Hepatocyte (in vitro differentiated cells): ENCODE measurements at places on chromosomes 4 and X.

DNA sequence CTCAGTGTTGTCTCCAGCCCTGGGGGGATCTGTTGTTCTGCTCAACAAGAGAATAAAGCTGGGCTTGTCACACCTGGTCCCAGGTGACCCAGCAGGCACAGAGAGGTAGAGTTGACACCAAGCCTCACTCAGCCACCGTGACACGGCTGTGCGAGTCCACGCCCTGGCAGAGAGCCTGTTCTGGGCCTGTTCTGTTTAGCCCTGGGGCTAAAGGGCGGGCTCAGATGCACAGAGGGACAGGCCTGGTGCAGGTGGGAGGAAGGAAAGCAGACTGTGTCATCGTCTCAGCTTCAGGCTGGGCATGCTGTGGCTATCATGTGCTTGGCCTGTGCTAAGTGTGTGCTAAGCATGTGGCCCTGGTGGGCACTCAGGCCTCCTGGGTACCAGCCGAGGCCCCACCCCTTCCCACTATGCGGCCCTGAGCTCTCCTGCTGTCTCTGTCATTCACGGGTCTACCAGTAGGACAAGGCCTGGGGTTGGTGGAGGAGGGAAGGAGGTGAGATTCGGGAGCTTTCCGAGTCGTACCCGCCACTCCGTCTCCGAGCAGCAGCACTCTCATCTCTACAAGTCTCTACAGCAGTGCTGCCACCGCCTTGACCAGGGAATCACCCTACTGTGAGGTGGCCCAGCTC, 10.8 kb downstream of the WFS1 start:
- no peak for DNase-seq

DNA sequence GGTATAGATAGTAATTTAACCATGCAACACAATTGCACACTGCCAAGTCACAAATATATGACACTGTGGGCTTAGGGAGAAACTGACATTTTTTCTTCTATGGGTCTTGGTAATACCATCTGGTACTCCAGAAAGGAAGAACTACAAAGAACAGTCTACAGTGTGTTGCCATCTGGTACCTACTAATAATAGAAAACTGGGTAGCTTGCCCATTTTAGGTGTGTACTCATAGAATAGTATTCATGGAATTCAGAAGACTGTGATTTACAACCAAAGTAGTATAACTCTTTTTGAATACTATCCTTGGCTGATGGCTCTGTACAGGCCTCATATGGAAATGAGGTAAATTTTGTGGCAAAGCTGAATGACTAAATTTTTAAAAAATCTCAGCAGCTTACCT, 132.6 kb upstream of the RPS6KA6 start:
- DNase-seq: no peak

GRCh38 chr4:139825523-139826014, 159.9 kb downstream of the MGST2 start:
- DNase-seq: no peak

DNA sequence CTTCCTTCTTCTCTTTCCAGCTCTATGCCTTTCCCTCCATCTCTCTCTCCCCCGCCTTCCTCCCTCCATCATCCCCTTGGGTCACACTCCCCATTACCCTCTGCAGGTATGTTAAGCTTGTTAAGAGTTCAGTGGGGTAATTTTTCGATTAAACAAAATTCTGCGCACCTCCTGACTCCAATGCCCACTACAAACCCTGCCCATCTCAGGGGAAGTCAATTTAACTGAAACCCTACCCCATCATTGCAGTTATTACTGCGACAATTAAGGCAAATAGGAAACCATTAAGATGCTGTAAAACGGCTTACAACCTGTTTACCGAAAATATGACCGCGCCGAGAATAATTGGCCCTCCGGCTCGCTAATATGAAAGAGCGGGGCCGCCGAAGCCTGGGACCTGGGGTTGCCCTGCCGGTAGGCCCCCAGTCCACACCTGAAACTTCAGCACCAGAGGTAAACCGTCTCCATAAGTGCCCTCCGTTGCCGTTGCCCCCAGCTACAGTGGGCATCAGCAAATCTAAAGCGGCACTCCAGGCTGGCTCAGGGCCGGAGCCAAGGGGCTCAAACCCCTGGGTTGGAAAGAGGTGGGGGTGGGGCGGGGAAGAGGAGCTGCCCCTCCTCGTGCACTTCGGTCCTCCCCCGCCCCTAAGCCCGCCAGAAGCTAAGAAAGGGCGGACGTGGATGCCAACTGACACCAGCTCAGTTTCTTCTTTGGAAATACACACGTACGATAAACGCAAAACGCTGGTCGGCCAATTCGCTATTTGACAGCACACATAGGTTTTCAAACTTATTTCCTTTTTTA, 4.8 kb downstream of the ARX start:
- no peak for DNase-seq

- no peak for DNase-seq
Observed at GRCh38 chr4:88244816-88245579, 39.4 kb downstream of the PPM1K start.

GRCh38 chr4:113761620-113762185, at the start of gene CAMK2D:
CAMK2D (minus strand) TSS chr4:113761738; CDS start chr4:113761068, 670 bp downstream.
- peak; percentile 95 for DNase-seq

DNA sequence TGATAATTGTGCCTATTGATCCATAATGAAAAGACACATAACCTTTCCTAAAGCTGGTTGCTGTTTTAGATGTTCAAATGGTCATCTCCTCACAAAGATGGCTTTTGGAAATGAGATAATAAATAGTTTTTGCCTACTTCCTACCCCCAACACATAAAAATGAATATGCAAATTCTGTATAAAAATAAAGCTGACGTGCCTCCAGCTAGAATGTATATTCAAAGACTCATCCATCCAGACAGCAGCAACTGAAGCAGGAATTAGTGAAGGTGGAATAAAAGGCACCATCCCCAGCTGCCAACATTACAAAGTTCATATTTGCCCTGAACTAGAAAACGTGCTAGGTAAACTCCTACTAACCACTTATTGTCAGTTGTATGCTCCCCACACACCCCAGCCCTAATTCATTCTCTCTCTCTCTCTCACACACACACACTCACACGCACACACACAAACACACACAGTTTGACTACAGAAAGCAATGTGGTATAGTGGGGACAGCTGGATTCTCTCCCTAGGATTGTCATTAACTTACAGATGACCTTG, 53.6 kb downstream of the PCDH19 start:
- DNase-seq: no peak

- DNase-seq: peak; percentile 81
Observed at GRCh38 chrX:11757719-11758399, at the start of gene MSL3. MSL3 (plus strand) TSS chrX:11758237; CDS start chrX:11758264, 27 bp downstream.
